Right hindlimb (tissue), 1 donor: ENCODE measurements at places on chromosomes 1 and 21.

DNA sequence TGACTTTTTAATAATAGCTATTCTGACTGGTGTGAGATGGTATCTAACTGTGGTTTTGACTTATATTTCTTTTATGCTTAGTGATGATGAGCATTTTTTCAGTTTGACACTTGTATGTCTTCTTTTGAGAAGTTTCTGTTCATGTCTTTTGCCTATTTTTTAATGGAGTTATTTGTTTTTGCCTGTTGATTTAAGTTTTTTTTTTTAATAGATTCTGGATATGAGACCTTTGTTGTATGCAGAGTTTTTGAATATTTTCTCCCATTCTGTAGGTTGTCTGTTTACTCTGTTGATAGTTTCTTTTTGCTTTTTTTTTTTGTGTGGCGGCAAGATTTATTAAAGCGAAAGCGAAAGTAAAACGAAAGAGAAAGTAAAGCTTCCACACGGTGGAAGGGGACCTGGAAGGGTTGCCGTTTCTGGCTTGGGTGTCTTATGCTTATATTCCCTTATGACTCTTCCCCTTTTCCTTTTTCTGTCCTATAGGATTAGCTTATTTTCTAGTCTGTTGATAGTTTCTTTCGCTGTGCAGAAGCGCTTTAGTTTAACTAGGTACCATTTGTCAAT, 67.6 kb downstream of the TBX19 start:
- DNase-seq = no peak

GRCh38 chr1:166808952-166809351, 30.3 kb upstream of the POGK start:
- DNase-seq = no peak

- no peak for DNase-seq
These were observed 27.8 kb upstream of the CACYBP start for GRCh38 chr1:174971902-174972301.

DNA sequence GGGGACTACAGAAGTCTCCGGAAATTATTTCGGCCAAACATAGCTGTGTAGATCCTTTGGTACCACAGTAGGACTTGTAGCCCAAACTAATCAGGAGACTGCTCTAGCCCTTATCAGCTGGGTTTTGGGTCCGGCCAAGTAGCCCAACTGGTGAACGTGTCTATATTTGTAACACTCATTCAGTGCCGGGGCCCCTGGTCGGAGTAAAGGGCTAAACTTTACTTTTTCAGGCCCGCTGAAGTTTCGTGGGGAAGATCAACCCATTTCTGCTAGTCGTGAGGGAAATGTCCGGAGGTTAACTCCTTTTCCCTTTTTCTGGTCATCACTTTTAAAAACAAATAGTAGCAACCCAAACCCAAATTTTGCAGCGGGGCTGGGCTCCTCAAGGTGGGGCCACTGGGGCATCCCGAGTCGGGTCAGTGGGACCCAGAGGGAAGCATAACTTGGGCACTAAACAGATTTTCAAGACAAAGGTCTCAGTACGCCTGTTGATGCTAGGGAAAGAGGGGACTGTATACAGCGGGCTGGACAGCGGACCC, 1.7 kb downstream of the LHX9 start:
- no peak for DNase-seq

DNA sequence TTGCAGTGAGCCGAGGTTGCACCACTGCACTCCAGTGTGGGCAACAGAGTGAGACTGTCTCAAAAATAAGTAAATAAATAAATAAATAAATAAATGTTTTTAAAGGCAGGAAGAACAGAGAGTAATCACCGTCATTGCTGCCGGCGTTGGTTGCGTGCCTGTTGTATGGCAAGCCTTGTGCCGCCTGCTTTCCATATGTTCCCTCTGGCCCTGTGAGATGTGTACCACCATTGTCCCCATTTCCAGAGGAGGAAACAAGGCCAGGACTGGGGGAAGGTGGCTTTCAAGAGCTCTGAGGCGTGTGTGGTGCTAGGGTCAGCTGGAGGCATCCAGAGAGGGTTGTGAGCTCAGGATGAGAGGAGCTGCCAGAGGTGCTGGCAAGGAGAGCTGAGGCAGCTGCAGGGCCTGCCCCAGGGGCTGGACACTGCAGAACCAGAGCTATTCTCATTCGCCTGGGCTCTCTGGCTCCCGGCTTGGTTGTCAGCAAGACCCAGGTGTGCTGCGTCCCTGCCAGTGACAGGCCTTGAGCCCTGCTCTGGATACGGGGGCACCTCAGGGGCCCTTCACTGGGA, 5.2 kb upstream of the MARCKSL1 start:
- no peak for DNase-seq

- DNase-seq = no peak
These were observed 95.9 kb downstream of the WDR64 start for GRCh38 chr1:241747992-241748391.

- no peak for DNase-seq
These were observed 187.8 kb upstream of the JUN start for GRCh38 chr1:58971629-58972140.

- no peak for DNase-seq
These were observed 28.8 kb downstream of the TOR1AIP1 start for GRCh38 chr1:179910934-179911333.

- peak; percentile 86 for DNase-seq
These were observed 35.7 kb upstream of the HLX start for GRCh38 chr1:220843481-220844011.

DNA sequence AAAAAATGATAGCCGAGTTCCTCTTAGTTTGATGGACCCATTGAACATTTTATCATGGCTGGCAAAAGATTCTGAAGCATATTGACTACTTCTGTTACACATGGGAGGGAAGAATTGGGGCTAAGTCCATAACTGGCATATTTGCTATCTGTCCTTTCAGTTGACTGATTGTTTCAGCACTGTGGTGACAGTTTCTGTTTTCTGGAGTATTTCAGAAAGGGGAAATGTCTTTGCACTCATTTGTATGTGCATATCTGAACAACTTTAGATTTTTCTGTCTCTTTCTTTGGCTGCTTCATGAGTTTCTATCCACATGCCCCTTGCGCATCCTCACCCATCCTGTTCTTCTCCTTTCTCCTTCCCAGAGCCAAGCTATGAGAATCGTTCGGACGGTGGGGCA, 33.2 kb downstream of the SPATA46 start:
- DNase-seq = no peak

DNA sequence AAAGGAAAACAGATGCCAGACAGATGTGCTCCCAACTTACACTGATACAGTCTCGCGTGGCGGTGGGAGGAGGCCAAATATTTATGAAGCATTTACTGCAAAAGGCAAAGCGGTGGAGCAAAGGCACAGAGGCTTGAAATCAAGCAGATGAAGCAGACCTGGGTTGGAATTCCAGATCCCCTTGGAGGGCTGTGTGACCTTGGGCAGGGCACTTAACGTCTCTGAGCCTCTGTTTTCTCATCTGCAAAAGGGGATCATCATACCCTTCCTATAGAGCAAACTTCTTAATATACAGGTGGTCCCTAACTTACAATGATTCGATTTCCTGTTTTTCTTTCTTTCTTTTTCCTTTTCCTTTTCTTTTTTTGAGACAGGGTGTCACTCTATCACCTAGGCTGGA, 54.1 kb downstream of the IGSF21 start:
- no peak for DNase-seq

DNA sequence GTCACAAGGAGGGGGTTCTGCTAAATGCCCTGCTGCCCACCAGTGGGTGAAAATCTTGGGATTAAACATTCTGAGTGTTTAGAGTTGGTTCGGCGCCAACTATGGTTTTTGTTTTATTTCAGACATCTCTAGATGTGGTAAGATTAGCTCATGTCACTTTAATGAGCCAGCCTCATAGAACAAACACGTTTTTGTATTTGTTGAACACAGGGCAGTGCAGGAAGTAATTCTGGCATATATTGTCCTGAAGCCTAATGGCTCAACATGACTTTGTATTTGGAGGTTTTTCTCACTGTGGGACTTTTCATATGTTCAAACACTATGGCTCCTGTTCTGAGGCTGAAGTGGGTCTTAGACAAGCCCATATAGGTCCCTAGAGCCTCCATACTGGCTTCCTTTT, 107.8 kb downstream of the NGF start:
- no peak for DNase-seq

DNA sequence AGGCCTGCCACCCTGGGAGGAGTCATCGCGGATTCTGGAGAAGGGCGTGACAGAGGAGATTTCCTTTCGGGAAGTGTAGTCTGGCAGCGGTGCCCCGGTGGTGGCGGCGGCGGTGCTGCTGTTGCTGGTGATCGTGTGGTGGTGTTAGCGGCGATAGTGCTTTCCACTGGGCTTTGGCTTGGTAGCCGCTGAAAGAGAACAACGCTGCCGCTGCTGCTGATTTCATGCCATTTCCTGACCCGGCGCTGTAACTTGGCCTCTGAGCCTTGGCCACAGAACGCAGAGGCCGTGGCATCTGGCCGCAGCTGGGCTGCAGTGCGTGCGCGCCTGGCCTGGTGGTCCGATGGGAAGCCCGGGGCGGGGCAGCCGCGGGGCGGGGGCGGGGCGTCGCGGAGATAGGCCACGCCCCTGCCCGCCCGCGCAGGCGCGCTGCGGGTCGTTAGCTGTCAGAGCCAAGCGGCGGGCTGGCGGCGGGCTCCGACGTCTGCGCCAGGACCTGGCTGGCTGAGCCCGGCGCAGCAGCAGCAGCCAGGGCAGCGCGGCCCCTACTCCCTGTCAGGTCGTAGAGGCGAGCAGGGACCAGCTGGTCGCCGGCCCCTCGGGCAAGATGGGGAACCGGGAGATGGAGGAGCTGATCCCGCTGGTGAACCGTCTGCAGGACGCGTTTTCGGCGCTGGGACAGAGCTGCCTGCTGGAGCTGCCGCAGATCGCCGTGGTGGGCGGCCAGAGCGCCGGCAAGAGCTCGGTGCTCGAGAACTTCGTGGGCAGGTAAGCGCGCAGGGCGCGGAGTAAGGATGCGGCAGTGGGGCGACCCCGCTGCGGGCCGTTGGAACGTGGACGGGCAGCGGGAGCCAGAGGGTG, at the start of gene DNM3:
DNM3 (plus strand) TSS at position 449 of the 861 bp plus-strand sequence; CDS start at position 608, 159 bp downstream.
- DNase-seq = peak; percentile 91

- DNase-seq = peak; percentile 85
These were observed 5.8 kb upstream of the SDHB start for GRCh38 chr1:17059391-17060305.

- DNase-seq = no peak
These were observed 62.7 kb downstream of the DMAP1 start for GRCh38 chr1:44275991-44276405.

DNA sequence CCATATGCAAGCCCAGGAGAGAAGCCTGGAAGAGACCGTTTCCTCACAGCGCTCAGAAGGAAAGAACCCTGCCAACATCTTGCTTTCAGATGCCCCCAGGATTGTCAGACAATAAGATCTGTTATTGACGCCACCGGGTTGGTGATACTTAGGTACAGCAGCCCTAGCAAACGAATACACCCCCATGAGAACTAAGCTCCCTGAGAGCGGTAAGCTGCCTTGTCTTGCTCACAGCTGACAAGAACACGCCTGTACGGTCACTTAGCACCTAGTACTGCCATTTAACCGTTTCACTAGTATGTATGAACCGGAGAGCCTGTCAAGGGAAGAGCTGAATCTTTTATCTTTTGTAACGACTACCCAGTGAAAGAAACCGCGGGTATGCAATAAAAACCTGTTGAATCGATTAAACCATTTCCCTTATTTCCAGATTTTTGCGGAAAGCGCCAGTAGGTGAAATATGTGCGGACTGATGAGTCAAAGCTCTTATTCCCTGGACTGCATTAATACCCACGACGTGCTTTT, 619 bp upstream of the ZBTB8B start:
- DNase-seq = no peak

DNA sequence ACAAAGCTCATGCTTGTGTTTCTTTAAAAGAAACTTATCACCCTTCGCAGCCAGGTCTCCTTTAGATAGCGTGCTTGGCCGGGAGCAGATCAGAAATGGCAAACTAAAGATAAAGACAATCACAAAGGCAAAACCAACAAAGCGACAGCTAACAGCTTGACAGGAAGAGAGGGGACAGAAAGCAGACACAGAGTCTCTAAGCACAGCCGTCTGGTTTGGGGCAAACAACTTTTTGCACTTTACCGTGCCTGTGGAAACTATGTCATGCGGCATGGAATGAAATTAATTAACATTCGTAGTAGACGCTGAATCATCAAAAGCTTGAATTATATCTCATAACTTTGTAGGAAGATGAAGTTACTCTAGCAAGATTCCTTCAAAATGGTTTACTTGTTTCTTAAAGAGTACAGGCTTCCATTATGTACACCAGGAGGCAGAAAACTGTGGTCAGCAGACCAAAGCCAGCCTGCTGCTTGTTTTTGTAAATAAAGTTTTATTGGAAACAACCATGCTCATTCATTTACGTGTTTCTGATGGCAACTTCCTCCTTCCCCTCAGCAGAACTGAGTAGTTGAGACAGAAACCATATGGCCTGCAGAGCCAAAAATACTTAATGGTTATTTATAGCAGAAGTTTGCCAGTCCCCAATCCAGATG, 183.2 kb downstream of the KIF26B start:
- DNase-seq = no peak

DNA sequence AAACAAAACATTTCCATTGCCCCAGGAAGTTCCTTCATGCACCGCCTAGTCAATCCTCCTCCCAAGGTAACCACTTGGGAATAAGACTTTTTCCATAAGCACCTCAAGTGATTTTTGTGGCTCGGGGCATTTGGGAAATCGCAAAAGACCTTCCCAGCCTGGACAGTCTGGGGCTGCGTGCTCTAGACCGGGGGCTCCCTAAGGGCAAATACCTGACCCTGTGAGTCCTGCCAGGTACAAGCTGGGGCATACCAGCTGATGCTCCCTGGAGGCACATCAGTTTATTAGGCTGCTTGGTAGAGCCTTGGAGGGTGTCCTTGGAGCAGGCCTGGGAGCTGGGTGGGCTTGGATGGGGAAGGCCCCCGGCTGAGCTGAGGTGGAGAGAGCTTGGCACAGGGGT, 34.4 kb downstream of the ALPL start:
- DNase-seq = no peak

DNA sequence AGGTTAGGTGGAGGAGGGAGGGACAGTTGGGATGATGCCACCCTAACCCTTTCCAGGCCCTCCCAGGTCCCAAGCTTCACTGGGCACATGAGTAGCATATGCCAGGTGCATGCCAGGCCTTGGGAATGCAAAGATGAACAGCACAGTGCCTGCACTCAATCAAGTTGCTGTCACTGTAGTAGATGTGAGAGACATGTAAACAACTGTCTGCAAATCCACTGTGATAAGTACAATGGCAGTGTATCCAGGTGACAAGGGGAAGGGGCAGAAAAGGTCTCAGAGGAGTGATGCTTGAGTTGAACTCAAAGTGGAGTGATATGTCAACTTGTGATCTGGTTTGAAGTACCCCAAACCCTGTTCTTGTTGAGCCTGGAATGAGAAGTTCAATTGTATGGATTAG, 49.5 kb upstream of the LRRN2 start:
- DNase-seq = no peak

DNA sequence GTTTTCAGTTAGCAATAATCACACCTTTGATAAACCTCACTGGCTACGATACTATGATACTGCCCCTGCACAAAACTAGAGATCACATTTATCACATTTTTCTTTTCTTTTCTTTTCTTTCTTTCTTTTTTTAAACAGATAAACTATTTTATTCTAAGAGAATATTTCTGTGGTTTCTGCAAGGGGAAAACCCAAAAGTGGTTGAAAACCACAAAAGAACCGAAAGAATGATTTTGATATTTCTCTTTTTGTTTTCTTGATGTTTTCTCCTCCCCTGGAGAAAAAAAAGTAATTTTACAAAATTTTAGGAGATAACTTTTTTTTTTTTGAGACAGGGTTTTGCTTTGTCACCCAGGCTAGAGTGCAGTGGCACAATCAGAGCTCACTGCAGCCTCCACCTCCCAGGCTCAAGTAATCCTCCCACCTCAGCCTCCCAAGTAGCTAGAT, 18.4 kb upstream of the FRRS1 start:
- no peak for DNase-seq

- DNase-seq = no peak
These were observed 44.1 kb downstream of the TTC3 start for GRCh38 chr21:37117204-37117603.
